Motor neuron (in vitro differentiated cells): ENCODE measurements at places on chromosomes 4 and X.
A peak's percentile ranks its signal among the peaks of the same experiment; 100 is the strongest.

DNA sequence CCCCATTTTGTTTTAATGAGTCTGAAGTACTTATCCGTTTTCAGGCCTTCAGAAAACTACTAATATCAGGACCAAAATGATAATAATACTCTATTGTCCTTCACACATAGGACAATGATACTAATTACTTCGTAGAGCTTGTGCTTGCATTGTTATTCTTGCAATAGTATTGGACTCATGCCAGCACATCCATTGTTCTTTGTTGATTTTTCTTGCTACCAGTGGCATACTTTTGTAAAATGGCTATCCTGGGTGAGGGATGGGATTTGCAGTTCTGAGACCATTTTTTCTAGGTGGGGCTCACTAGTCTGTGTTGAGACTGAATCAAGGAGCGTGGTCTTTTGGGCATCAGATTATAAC, 195.3 kb downstream of the MAML3 start:
- no peak for ATAC-seq

DNA sequence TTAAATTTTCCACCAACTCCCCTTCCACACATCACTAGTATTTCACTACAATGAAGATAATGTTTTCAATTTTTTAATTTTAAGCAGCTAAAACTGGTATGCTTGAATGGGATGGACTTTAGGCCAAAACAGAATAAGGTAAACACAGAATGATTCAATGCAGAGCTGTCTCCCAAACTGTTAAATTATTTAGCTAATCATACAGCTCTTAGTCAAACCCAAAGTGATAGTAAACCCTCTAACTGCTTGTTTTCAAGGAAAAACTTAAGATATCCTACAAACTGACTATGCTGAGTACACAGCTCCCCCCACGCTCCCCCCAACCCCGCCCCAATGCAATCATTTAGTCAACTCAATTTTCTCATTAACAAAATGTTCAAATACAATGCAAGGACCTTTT, 30.2 kb downstream of the CNOT6L start:
- ATAC-seq = no peak

GRCh38 chrX:39814391-39814790, 283.4 kb downstream of the BCOR start:
- peak; percentile 18 for ATAC-seq

GRCh38 chrX:48598614-48599013, 1.3 kb downstream of the WDR13 start:
- ATAC-seq = no peak

GRCh38 chrX:13046141-13046855, 1.9 kb upstream of the FAM9C start:
- ATAC-seq = no peak

GRCh38 chr4:25536564-25537320, 118.9 kb upstream of the SLC34A2 start:
- peak; percentile 36 for ATAC-seq

DNA sequence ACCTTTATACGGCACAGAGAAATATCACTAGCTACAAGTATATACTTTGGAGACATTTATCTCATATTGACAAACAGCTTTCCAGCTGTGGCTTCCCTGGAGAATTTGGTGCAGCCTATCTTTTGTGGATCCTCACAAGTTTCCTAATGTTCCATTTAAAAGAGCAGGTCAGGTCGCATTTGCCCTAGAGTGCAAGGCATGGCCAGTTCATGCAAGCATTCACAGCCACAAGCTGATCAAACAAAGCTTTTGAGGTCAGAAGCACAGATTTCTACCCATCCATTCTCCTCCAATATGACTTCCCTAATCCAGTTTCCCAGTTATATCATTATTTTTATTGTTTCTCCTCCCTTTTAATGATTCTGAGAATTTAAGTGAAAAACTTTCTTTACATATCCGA, 1008.4 kb upstream of the AGA start:
- no peak for ATAC-seq

- no peak for ATAC-seq
Observed at GRCh38 chr4:105162123-105162796, 15.6 kb downstream of the TET2 start.

DNA sequence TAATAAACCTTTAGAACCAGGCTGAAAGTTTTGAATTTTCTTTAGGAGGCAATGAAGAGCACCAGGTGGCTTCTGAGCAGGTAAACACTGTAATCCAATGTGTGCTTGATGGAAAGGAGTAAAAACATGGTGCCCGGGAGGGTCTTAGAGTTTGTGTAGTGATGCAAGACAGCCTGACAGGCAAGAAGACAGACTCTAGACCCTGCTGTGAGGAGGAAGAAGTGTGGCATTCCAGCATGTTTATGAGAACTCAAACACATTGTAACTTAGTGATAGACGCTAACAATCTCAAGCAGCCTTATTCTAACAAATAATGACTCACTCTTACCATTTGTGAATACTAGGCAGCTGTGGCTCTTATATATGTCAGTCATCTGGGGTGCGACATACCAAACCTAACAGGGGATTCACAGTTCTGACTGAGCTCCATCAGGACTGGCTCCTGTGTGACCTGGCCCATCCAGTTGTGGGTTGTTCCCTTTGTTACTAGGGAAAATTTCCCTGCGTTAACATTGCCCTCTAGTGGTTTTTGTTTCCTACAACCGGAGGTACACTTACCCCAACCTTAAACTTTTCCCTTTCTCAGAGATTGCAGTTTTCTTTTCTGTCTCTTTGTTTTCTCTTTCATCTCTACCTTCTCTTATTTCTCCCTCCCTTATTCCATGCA, 53.8 kb downstream of the VSIG4 start:
- ATAC-seq = peak; percentile 72

GRCh38 chrX:41291309-41291708, 42.7 kb upstream of the DDX3X start:
- ATAC-seq = no peak

DNA sequence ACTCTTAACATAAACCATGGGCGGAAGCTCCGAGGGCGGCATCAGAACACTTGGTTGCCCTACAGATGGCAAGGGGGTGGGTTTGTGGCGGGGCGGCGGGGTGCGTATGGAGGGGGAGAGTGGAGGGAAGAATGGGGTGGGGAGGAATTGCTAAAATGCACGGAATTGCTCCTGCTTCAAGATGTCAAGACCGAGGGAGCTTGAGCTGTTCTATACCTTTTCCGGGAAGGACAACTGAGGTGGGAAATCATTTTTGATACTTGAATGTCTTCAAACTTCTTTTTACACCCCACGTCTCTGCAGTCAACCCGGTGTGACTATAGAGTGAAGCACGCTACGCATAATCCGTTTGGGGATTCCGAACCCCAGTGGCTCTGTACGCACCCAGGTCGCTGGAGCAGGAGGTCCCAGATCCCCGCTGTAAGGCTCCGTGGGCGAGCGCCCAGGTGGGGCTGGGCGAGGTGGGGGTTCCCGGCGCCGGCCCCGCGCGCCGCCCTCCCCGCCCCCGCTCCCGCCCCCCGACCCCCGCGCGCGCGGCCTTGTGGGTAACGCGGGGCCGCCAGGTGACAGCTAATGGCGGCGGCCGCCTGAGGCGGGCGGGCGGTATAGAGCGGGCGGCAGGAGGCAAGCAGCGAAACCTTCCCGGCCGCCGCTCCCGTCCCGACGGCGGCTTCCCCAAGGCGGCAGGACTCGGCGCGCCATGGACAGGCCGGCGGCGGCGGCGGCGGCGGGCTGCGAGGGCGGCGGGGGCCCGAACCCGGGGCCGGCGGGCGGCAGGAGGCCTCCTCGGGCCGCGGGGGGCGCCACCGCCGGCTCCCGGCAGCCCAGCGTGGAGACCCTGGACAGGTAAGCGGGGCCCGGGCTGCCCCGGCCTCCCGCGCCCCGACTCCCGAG, at the start of gene MTMR1:
Gene MTMR1, plus strand, starts transcription at position 566 of the 894 bp plus-strand sequence. Its CDS starts 135 bp downstream, at position 701.
- peak; percentile 69 for ATAC-seq

- ATAC-seq = no peak
Observed at GRCh38 chr4:123597586-123597985, 201.0 kb downstream of the SPRY1 start.

DNA sequence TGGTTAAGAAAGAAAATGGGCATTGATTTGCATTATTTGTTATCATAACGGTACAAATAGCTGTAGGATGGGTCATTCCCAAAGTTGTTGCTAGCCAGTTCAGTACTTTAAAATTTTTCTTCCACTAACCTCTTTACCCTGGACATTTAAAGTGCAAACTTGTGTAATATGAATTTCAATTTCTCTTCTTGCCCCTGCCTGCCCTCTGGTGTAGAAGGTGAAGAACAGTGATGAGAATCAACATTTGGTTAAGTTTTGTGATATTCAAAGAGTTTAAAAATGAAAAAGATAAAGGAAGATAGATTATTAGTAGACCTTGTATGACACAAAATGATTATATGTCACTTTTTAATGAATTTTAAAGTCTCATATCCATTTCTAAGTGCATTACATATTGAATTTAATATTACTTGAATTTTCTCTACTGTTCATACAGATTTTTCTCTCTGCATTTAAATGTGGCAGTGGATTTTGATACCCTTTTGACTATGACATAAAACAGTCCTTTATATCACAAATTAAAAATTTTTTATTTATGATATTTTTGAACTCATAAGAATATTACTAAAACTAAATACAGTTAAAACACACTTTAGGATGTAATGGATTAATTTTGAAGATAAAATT, 337.7 kb downstream of the BMPR1B start:
- ATAC-seq = no peak

- peak; percentile 62 for ATAC-seq
Observed at GRCh38 chr4:82515705-82516104, 46.1 kb downstream of the TMEM150C start.
